ENCODE measurements at places on chromosomes 12 and 14.

- no peak for DNase-seq
Measured at GRCh38 chr12:2386566-2386965, 333.8 kb downstream of the CACNA1C start.

DNA sequence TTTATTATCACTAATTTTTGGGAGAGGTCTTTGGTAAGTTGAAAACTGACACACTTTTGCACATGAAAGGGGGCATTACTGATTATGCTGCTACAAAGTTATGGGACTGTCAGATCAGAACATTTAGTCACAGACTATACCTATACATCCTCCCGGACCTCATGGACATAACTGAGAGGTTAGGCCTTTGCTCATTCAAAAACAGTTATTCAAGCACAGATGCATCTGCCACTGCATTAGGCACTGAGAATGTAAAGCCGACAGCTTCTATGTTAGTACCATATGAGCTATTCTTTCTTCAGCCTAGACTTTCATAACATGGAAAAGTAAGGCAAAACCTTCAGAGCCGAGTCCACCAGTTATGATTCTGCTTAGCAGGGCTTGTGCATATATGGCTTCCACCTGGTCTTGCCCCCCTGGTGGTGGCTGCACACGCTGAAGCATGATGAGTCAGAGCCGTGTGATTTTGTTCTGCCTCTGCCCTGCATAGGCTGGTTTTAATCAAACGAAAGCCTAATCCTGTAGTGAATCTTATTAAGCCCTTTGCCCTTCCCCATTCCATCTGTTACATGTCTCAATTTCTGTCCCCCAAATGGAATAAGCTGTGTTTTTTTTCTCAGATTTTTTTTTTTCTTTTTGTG lies 21.8 kb upstream of the RNU6-8 start:
- peak; percentile 68 for DNase-seq

GRCh38 chr12:132137483-132138125 lies 6.5 kb downstream of the DDX51 start:
- no peak for DNase-seq

DNA sequence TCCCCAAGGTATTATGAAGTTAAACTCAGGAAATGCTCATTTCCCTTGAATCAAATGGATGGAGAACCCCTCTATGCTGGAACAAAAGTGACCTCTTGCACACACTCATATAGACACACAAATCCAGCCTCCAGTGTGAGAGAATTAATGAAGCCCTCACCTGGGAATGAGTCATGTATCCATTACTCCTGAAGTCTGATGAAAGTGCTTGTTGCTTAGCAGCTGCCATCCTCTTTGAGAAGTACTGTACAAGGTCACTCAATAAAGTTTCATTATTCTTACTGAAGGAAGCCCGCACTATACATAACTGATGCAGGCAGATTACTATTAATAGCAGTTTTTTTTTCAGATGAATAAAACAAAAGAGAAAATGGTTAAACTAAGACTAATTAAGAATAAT lies 102.3 kb downstream of the RERG start:
- DNase-seq = no peak

GRCh38 chr12:1013618-1014489 lies 22.8 kb downstream of the ERC1 start:
- no peak for DNase-seq

- no peak for DNase-seq
Measured at GRCh38 chr14:103736546-103737431, 21.2 kb downstream of the ZFYVE21 start.

- DNase-seq = no peak
Measured at GRCh38 chr14:34403646-34404045, 58.4 kb downstream of the SPTSSA start.
